ENCODE measurements at places on chromosomes 1 and 21. TPM values are rescaled to one million over a fixed set of nuclear protein-coding genes. Genes with fewer than 3 reads are reported as not detected.
A peak's percentile ranks its signal among the peaks of the same experiment; 100 is the strongest.

Gene UMODL1
- total RNA-seq: 0.24 TPM

Gene AK5
- total RNA-seq: 18.1 TPM

Gene PROK1
- not detected for total RNA-seq

Gene C1orf141
- total RNA-seq: not detected

Gene RXRG
- 0.17 TPM for total RNA-seq

Gene MOB3C
- 5.1 TPM for total RNA-seq

Gene CR1
- total RNA-seq: 0.03 TPM

Gene L1TD1
- not detected for total RNA-seq

Gene ITLN2
- not detected for total RNA-seq

Gene HLX
- 2.8 TPM for total RNA-seq

Gene PLA2G2A
- total RNA-seq: not detected

DNA sequence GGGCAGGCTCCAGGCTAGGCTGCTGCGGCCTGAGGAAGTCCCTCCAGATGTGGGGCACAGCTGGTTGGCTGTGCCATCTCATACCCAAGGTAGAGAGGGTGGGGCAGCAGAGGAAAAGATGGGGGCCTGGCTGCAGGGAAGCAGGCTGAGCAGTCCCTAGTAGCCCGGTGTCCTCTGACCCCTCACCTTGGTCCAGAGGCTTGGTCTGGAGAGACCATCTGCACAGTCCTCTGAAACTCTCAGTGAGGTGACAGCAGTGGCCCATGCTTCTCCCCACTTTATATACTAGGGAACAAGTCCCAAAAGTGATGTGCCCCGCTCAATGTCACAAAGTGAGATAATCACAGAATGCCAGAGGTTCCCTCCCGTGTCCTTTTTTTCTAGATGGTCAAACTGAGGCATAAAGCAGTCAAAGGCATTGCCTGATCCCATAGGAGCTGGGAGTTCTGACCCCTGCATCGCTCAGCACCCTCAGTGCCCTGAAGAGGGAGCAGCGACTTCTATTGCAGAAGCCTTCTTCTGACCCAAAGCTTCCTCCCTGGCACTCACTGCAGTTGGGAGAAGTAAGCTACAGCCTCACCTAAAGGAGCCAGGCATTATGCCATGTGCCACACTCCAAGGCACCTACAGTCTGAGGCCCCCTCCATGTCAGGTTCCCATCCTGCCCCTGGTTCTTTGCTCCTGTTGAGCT, 45.5 kb downstream of the TRABD2B start:
- no peak for DNase-seq

DNA sequence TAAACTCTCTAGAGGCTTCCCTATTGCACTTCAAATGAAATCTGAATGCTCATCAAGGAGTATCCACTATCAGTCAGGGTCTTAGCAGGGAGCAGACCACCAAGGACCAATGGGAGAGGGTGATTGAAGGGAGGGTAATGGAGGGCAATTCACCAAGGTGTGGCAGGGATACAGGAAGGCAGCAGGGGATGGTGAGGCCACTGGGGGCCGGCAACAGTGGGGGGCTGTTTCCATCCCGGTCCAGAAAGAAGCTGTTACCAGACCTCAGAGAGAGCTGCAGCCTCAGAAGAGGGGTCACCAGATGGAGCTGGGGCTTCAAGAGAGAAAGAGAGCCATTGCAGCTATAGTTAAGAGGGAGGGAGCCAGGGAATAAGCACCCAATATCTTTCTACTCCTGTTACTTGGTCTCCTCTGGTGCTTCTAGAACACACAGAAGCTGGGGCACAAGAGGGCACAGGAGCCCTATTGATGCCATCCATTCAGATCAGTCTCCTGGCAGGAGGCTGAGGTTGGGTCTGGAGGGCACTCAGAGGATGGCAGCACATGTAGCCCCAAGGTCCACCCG, 417.6 kb downstream of the PTPRU start:
- DNase-seq: no peak

GRCh38 chr1:199733125-199733524, 294.4 kb upstream of the NR5A2 start:
- DNase-seq: no peak

DNA sequence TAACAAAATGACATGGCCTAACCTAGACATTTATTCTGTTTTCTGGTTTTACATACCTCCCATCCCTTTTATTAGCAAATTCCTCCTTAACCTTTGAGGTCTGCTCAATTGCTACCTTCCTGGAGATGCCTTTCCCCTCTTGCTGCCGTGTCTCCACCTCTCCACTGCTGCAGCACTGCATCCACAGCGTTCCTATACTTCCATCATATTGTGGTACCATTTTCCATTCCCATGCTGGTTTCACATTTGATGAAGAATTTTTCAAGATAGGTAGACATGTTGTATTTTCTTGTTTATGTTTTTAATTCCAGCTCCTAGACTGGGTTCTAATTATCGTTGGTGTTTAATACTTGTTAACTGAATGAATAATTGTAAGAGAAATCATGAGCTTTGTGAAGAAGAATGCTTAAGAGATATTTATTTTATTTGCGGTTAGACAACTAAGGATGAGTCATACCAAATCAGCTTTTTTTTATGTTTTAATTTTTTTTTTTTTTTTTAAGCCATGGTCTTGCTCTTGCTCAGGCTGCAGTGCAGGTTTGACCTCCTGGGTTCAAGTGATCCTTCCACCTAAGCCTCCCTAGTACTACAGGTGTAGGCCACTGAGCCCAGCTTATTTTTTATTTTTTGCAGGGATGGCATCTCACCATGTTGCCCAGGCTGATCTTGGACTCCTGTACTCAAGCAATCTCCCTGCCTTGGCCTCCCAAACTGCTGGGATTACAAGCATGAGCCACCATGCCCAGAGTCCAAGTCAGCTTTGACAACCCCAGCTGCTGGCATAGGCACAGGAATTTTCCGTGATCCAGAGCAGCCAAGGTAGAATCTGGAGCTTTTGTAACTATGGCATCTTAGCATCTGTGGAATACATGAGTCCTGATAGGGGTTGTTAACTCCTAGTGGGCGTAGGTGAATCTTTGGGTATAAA, 44.0 kb downstream of the ATP6V1G3 start:
- peak; percentile 64 for DNase-seq

- DNase-seq: no peak
Measured at GRCh38 chr1:231397886-231398671, 24.0 kb downstream of the EGLN1 start.

GRCh38 chr1:36482724-36483388, at the start of gene CSF3R:
TSS of gene CSF3R (minus strand) at chr1:36482913. CDS start at chr1:36479496, 3,417 bp downstream.
- DNase-seq: no peak

DNA sequence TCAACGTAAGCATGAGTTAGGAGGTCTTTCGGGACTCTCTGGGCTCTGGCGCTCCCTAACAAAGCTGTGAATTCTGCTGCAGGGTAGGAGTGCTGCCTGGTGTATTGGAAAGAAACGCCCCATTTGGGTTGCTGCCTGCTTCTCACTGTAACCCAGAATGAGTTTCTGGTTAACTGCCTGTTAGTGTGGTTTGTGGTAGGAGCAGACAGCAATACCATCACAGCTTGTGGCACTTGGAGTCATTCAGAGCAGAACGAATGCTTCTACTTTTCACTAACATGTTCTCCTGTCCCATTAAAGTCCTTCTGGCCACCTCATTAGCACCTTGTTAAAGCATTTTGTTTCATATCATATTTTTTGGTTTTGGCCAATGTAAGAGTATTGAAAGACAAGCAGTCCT, 18.1 kb downstream of the MAP3K7CL start:
- peak; percentile 90 for DNase-seq

DNA sequence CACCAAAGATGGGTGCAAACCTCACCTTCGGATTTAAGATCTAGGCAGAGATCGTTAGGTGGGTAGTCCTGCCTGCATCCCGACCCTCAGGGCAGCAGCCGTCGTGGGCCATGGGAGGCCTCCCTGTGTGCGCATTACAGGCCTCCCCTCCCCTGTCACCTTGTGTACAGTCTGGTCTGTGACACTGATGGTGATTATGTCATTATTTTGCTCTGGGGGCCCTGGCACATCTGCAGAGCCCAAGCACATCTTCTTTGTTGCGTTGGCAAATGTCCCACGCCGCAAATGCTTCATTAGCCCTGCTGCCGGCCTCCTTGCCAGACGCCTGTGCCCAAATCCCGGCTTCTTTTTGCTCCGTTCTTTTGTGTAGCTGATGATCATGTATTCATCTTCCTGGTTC, 31.7 kb downstream of the PROX1 start:
- DNase-seq: no peak

DNA sequence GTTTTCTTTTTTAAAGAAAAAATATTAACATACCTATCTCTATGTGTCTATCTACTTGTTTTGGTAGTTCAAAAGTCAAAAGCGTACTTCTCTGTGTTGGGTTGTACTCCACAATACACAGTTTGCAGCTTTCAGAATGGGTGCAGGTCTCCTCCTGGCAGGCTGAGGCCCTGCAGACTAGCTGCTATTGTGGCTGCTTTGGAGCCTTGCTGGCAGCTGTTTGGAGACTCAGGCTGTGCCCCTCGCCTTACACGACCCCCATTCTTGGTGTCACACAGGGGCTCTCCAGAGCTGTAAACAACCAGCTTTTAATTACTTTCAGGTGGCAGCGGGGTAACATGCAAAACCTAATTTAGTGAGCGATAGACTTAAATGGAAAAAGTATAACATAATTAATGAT, 160.4 kb downstream of the DSCAM start:
- no peak for DNase-seq

DNA sequence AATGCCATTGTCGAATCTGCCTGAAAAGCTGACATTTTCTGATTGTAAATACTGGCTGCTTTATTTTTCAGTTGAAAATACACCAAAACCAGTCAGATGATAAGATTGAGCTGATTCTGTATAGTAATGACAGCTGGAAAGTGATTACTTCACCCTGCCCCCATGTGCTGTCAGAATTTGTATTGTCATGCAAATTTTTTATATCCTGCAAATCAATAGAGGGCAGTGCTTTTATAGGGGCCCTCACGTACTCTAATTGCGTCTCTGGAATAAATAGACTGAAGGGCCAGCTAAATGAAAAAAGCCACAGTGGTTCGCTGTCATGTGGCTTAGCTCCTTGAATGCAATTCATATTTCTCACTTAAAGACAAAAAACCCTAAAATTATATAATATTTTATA, 208.6 kb downstream of the LHX8 start:
- DNase-seq: no peak

- peak; percentile 19 for DNase-seq
Measured at GRCh38 chr1:238552271-238552670, 661.5 kb upstream of the ZP4 start.
